GM04503 (cell line): ENCODE measurements at places on chromosomes 4 and X.
A peak's percentile ranks its signal among the peaks of the same experiment; 100 is the strongest.

DNA sequence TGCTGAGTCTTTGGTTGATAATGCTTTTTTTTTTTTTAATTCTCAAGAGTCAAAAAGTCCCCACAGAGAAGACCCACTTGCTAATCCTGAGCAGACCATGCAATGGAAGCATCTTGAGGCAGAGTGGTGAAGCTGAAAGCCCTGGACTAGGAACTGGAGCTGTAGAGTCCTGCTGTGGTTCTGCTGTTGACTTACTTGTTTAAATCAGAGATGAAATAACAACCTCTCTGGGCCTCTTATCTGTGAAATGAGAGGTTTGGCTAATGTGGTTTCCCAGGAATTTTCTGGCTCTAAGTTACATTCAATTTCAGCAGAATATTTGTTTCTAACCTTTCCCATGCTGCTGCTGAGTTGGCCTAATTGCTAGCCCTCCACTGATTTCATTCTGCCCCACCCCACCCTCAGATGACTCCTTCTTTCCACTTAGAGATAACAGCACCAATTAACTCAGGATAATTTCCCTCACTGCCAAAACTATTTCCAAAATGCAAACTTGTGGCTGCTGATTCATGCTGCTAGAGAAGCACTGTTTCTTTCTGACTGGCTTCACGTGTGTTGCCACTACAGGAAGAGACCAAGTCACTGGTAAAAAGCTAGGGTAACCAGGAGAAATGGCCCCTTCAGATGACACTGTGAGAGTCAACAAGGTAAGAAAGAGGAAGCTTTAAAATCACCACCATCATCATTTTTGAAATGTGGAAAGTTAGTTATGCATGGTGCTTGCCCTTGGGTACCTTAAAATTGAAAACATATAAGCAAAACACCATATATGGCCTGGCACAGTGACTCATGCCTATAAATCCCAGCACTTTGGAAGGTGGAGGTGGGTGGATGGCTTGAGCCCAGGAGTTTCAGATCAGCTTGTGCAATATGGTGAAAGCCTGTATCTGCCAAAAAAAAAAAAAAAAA lies 326.4 kb downstream of the DCHS2 start:
- DNase-seq = peak; percentile 99

DNA sequence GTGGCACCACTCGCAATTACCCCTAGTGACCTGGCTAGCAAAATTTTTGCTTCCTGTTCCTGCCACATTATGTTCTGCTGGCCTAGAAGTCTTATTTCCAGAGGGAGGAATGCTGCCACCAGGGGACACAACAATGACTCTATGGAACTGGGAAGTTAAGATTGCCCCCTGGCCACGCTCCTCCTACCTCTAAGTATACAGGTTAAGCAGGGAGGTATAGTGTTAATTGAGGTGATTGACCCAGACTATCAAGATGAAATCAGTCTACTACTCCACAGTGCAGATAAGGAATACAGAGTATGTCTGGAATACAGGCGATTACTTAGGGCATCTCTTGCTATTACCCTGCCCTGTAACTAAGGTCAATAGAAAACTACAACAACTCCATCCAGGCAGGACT lies 48.8 kb upstream of the SMARCAD1 start:
- no peak for DNase-seq

DNA sequence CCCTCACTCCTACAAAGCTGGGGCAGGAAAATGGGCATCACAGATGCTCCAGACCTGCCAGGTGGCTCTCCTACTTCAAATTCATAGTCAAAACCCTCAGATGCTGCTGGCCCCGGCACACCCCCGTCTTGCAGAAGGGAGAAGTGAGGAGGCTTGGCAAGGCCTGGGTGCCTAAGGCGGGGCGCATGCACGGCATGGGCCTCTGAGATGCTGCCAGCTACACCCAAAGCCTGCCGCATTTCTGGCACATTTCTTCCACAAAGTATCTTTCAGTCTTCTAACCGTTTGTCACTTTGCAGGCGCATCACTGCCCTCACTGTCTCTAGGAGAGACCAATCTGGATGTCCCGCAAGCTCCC lies 19.6 kb downstream of the WDR1 start:
- DNase-seq = no peak

- no peak for DNase-seq
These were observed 12.9 kb downstream of the DCTD start for GRCh38 chr4:182904211-182904761.

DNA sequence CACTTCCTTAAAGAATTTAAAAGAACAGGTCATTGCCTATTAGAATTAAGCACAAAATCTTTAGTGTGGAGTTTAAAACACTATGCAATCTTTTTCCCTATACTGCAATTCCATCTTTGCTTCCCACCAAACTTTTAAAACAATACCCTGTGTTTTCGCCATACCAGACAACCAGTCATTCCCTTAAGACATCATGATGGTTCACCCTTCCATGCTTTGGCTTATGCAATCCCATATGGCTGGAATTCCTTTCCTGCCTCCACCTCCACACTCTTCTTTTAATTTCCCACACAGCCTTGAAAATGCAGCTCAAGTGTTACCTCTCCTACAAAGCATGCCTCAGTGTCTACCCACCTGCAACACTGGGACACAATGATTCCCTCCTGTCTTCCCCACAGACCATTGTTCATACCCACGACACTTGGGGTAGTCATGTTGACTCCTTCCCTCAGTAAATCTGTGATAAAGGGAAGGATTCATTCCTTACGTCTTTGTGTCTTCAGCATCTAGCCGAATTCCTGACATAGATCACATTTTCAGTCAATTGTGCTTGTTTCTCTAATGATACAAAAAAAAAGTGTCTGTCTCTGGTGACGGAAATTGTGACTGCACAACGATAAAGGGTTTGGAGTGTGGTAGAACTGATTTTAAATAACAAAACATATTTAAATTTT lies 166.3 kb downstream of the FNIP2 start:
- DNase-seq = no peak

GRCh38 chrX:9557521-9557920 lies 92.7 kb downstream of the TBL1X start:
- no peak for DNase-seq
